ENCODE measurements at places on chromosomes 2 and 18.

- DNase-seq: no peak
Measured at GRCh38 chr2:99883358-99883757, 259.0 kb downstream of the AFF3 start.

GRCh38 chr18:3062798-3063680 is 50.1 kb upstream of the LPIN2 start:
- DNase-seq: peak; percentile 83

GRCh38 chr2:213766062-213766461 is 481.8 kb downstream of the SPAG16 start:
- no peak for DNase-seq

DNA sequence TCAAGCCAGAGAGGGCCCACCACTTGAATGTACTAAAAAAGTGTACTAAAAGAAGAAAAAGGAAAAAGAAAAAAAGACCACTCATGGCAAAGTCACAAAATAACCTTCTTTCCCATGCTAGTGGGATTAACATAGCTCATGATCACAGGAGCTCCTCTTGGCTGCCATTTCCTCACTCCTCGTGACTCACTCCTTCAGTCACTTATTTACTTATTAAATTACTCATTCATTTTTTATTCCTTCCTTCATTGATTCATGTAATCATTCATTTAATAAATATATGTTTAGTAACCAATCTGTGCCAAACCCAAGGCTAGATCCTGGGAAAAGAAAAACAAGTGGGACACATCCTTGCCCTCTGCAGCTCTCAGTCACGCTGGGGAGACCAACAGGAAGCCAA is 300.5 kb downstream of the INSIG2 start:
- no peak for DNase-seq

GRCh38 chr18:10148189-10148929 is 234.5 kb downstream of the VAPA start:
- no peak for DNase-seq

- no peak for DNase-seq
Measured at GRCh38 chr2:181378491-181378890, 78.7 kb upstream of the ITGA4 start.
